Natural killer cell treated with Interleukin-12 subunit alpha and Interleukin-12 subunit beta and Interleukin-15 and Interleukin-18, amount 100 ng/mL, for 72 hours (primary cell): ENCODE measurements at places on chromosomes 5 and 9.

GRCh38 chr9:4836676-4837075 lies 43.9 kb downstream of the RCL1 start:
- H3K36me3 ChIP-seq: no peaks in the 10 kb centered on the region
- no peak overlapping the region for H3K4me3 ChIP-seq
- no peak for DNase-seq
- peaks cover 13% of the 10 kb centered on the region for H3K4me1 ChIP-seq
- no peaks in the 10 kb centered on the region for H3K27me3 ChIP-seq
- H3K27ac ChIP-seq: no peak overlapping the region

DNA sequence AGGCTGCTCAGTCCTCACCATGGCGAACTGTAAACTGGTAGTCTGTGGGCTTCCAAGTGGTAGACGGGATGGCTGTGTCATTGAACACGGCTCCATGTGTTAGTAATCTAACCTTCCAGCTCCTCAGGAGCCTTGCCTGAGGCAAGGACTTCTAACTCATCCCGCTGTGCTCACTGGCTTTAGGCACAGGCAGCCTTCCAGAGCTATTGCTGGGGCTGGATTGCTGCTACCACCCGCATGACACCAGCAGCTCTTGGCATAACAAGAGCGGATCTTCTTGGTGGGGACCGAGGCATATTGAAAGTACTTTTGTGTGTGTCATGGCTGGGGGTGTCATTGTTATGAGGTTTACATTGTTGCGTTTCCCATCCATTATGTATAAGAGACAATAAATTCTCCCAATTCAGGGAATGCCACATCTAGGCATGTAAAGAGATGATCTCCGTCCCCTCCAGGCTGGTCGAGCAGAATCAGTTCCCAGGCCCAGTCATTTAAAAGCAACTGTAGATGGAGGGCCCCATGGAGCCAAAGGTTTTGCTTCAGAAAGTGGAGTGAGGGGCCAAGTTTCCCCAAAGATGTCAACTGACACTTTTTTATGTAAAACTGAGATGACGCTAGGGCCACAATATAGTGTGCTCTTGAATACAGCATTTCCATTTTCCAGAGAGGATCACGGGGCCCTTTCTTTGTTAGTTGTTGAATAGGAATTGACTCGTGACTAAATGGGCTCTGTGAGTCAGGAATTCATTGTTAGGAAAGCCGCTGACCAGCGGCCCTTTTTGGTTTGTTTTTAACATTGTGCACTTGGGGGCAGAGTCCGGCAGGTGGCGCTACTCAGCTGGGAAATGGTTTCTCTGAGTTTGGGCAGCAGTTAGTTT lies 759.5 kb downstream of the TAF11L14 start:
- no peak overlapping the region for H3K27ac ChIP-seq
- no peak for DNase-seq
- no peaks in the 10 kb centered on the region for H3K36me3 ChIP-seq
- H3K4me1 ChIP-seq: no peaks in the 10 kb centered on the region
- H3K4me3 ChIP-seq: no peak overlapping the region

DNA sequence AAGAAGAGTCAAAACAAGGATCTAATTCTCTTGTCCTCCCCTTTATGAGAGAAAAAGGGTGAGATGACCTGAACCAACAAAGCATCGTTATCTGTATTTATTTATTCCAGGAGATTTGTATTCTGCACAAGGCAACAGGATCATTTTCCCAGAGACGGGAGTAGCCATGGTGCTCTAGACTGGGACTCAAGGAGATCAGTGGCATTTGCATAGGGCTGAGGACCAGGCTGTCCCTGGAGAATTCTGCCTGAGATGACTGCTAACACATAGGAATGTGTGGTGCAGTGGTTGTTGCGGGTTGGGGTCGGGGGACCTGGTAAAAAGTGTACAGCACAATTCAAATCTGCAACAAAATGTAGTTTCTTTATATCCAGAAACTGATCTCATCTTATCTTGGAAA lies 22.3 kb upstream of the ZNF474 start:
- H3K4me3 ChIP-seq: no peak overlapping the region
- H3K36me3 ChIP-seq: no peaks in the 10 kb centered on the region
- no peak for DNase-seq
- H3K4me1 ChIP-seq: no peaks in the 10 kb centered on the region
- H3K27ac ChIP-seq: no peak overlapping the region

DNA sequence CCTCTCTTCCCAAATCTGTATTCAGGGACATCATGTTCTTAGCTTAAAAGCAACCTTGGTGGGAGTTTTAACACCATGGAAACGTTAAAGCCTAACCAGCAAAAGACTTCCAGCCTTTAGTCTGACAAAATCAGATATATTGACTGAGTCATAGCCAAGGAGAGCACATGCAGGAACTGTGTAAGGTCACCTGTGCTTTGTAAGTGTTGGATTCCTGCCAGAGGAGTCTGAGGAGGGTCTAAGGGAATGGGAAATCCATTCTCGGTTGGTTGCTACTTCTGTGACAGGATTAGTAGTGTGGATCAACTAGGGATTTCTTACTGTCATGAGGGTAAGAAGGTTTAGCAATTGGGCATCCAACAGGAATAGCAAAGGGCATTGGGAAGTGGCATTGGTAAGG lies 142.0 kb upstream of the CHD1 start:
- H3K27ac ChIP-seq: no peak overlapping the region
- H3K4me1 ChIP-seq: no peaks in the 10 kb centered on the region
- DNase-seq: no peak
- no peak overlapping the region for H3K4me3 ChIP-seq

DNA sequence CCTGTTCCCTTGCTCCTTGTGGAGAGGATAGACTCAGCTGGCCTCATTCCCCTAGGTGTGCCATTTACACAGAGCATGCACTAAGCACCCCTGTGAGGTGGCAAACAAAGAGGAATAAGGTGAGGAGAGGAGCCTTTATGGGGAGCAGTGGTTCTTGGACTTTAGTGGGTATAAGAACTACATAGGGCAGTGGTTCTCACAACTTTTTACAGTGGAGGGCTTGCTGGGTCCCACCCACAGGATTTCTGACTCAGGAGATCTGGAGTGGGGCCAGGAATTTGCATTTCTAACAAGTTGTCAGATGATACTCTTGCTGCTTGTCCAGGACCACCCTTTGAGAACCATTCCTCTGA lies 42.0 kb downstream of the CSF1R start:
- DNase-seq: no peak
- no peak overlapping the region for H3K27ac ChIP-seq
- peaks cover 64% of the 10 kb centered on the region for H3K36me3 ChIP-seq
- peak overlapping the region; percentile 41 for H3K4me3 ChIP-seq
- H3K4me1 ChIP-seq: peaks cover 64% of the 10 kb centered on the region
- H3K27me3 ChIP-seq: peaks cover 16% of the 10 kb centered on the region

DNA sequence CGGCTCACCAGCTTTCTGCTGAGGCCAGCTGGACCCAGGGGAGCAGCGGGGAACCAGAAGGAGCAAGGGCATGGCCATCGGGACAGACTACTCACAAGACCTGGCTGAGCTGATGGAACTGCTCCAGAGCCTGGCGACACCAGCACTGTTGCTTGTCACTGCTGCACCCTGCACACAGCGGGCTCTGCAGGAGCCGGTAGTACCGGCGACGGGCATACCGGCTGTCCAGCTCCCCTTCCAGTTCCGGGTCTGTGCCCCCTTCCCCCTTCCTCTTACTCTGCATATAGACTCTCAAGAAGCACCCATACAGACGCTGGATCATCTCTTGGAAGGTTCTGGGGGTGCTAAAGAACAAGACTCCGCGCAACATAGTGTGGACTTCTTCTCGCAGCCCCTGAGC lies 974 bp downstream of the ANAPC2 start:
- H3K4me1 ChIP-seq: peaks cover 20% of the 10 kb centered on the region
- DNase-seq: no peak
- peak overlapping the region; percentile 84 for H3K27ac ChIP-seq
- H3K27me3 ChIP-seq: no peaks in the 10 kb centered on the region
- H3K36me3 ChIP-seq: peaks cover 6% of the 10 kb centered on the region

GRCh38 chr9:137178201-137178938 lies 6.5 kb upstream of the TMEM210 start:
- H3K27ac ChIP-seq: no peak overlapping the region
- no peaks in the 10 kb centered on the region for H3K4me1 ChIP-seq
- no peak for DNase-seq
- no peaks in the 10 kb centered on the region for H3K27me3 ChIP-seq

DNA sequence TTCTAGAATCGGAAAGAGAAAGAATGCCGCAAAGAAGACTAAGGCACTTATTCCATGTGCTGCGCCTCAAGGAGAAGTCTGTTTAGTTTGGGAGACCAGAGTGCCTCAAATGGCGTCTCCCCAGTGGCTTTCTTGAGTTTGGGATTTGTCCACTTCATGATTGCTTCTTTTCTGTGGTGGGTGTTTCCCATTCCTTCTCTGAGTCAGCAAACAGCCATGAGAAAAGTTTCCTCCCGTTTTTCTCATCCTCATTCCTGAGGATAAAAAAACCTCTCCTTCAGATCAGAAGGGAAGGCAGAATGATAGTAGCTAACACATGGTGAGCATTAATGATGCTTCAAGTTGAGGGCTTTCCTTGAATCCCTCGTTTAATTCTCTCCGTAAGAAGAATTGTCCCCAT lies 275.9 kb upstream of the WWC1 start:
- H3K27me3 ChIP-seq: peaks cover 32% of the 10 kb centered on the region
- H3K4me3 ChIP-seq: no peak overlapping the region
- H3K4me1 ChIP-seq: no peaks in the 10 kb centered on the region

DNA sequence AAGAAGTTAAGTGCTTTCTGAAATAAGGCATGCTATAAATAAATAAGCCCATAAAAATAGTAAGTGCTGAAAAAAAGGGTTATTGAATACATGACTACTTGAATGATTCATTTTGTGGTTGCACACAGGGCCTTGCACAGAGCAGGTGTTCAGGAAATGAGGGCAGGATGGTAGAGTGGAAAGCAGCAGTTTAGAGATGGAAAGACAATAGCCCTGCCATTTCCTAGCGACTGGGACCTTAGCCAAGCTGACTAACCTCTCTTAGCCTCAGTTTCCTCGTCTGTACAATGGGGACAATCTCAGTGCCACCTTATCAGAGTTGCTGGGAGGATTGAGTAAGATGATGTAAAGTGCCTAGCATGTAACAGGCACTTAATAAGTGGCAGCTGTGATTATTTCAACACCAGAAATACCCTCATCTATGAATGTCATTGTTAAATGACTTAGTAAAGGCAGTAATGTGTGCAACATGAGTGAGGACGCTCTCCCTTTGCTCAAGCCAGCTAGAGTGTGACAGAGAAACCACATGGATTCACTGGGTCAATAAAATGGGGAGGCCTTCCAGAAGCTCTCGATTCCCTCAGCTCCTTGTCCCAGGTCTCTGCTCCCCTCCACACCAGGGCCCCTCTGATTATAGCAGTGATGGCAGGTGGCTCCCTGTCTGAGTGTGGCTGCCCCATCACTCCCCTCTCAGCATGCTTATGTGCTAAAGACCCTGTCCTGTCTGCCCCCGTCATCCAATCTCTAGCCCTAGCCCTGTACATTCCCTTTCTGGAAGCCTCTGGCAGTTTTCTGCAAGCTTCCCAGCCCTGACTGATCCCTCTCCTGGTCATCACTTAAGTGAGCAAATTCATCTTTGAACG lies 16.0 kb upstream of the PHF19 start:
- DNase-seq: no peak
- no peaks in the 10 kb centered on the region for H3K27me3 ChIP-seq
- H3K27ac ChIP-seq: peak overlapping the region; percentile 86
- H3K4me3 ChIP-seq: peak overlapping the region; percentile 44

GRCh38 chr9:78986446-78986845 lies 585.3 kb upstream of the TLE4 start:
- H3K27ac ChIP-seq: no peak overlapping the region
- H3K27me3 ChIP-seq: no peaks in the 10 kb centered on the region
- H3K4me3 ChIP-seq: no peak overlapping the region
- H3K4me1 ChIP-seq: no peaks in the 10 kb centered on the region
- no peaks in the 10 kb centered on the region for H3K36me3 ChIP-seq
- DNase-seq: no peak

DNA sequence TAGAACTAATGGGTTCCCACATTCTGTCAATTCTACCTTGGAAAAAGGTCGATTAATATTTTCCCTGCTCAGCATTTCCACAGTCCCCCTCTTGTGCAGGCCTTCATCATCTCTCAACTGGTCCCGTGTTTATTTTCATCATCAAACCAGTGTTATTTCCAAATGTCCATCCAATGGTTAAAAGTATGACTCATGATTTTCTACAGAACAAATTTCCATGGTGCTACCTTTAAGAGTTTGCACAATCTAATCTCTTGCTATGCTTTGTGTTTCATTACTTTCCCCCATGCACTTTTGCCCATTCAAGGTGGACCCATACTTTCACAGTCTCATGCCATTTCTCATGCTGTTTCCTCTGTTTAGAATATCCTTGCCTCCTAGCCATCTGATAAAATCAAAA lies 143.7 kb downstream of the CCDC192 start:
- H3K27me3 ChIP-seq: no peaks in the 10 kb centered on the region
- no peak for DNase-seq
- H3K4me3 ChIP-seq: no peak overlapping the region
- no peaks in the 10 kb centered on the region for H3K4me1 ChIP-seq

DNA sequence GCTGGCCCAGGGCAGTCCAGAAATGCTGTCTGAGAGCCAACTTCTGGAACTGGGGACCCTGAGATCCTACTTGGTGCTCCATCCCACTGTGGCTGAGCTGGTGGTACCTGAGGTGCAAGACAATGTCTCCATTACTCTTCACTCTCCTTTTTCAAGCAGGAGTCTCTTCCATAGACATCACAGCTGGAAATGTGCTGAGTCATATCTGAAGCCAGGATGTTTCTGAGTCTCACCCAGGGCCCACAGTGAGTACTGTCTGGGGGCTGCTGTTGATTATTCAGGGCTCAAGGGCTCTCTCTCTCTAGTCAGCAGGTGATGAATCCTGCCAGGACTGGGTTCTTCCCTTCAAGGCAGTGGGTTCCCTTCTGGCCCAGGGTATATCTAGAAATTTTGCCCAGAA lies 145.2 kb upstream of the TAS2R1 start:
- no peak overlapping the region for H3K4me3 ChIP-seq
- DNase-seq: no peak
- H3K4me1 ChIP-seq: no peaks in the 10 kb centered on the region

- H3K36me3 ChIP-seq: no peaks in the 10 kb centered on the region
- no peaks in the 10 kb centered on the region for H3K27me3 ChIP-seq
- peaks cover 22% of the 10 kb centered on the region for H3K4me1 ChIP-seq
- DNase-seq: no peak
Measured at GRCh38 chr5:93886917-93887361, 145.5 kb upstream of the POU5F2 start.

DNA sequence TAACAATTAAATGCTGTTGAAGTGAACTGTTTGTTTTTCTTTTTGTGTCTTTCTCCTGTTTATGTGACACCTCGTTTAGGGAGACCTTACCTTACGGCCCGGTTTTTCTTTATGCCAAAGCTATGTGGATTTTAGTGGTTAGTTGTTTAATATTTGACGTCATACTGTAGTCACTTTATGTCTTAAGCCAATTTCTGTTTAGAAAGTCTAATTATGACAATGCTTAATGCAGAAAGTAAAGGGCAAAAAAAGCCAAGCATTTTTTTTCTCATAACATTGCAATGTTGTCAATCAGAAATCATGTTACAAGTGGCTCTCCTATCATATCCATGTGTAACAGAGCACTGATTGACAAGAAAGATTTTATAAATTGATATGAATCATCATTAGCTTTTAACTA lies 442.5 kb upstream of the ARRDC3 start:
- no peak for DNase-seq
- H3K27me3 ChIP-seq: no peaks in the 10 kb centered on the region
- no peaks in the 10 kb centered on the region for H3K36me3 ChIP-seq
- H3K4me1 ChIP-seq: no peaks in the 10 kb centered on the region

- no peaks in the 10 kb centered on the region for H3K4me1 ChIP-seq
- H3K36me3 ChIP-seq: no peaks in the 10 kb centered on the region
- no peak overlapping the region for H3K27ac ChIP-seq
- no peaks in the 10 kb centered on the region for H3K27me3 ChIP-seq
Measured at GRCh38 chr9:78775696-78776295, 478.9 kb downstream of the PSAT1 start.
